Camera-type eye (tissue), 1 donor: ENCODE measurements at places on chromosomes 12 and 14. TPM values are rescaled to one million over a fixed set of nuclear protein-coding genes. Genes with fewer than 3 reads are reported as not detected.

The PLEKHD1 gene
- 2.0 TPM for total RNA-seq

The TXNDC16 gene
- 37.0 TPM for total RNA-seq

The CIDEB gene
- 17.5 TPM for total RNA-seq

The CLEC2A gene
- total RNA-seq = 1.1 TPM

The IRF9 gene
- 35.1 TPM for total RNA-seq

The INHBC gene
- total RNA-seq = not detected

The OR9K2 gene
- not detected for total RNA-seq
